ENCODE measurements at places on chromosomes 1 and 21.

DNA sequence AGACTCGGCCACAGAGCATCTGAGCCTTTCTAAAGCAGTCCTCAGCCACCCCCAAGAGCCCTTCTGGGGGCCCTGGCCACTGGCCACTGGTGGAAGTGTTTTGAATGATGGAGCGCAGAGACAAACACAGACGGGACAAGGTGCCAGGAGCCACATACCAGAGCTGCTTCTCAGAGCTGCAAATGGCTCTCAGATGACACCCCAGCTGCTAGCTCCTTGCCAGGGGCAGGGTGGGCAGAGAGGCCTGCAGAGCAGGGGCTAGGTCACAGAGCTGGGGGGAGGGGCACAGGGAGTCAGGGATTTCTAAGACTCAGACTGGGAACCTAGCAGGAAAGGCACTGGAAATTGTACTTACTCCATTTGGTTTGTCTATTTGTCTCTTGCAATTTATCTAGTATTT, 30.4 kb downstream of the KCNN3 start:
- DNase-seq: no peak

DNA sequence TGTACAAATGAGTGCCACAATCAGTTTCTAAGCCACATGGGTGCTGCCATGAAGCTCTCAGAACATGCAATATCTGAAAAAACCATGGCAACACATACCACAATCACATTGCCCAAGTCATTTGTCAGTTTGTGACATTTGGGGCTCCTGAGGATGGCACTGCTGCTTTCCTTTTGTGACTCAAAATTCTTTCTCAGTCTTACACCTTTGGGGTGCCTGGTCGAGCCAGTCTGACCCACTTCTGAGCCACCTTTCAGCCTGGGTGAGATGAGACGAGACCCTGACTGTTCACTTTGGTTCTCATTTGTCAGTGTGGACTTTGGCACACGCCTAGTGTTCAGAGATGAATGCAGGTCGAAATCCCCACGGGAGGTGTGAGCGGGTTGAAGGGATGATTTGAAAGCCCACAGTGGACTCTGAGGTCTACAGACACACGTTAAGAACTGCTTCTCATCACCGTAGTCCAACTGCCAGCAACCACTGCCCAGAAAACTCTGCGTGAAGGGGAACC, 8.0 kb downstream of the BATF3 start:
- DNase-seq: no peak

- no peak for DNase-seq
These were observed 4.8 kb upstream of the SFN start for GRCh38 chr1:26858160-26858559.

DNA sequence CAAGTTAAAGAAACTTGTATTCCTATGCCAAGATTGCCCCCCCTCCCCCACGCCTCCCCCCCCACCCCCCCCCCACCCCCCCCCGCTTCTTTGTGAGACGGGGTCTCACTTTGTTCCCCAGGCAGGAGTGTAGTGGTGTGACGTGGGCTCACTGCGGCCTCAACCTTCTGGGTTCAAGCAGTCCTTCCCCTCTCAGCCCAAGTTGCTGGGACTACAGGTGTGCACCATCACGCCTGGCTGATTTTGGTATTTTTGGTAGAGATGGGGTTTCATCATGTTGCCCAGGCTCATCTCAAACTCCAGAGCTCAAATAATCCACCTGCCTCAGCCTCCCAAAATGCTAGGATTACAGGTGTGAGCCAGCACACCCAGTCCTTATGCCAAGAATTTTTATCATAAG, 136.6 kb downstream of the POU2F1 start:
- DNase-seq: no peak

DNA sequence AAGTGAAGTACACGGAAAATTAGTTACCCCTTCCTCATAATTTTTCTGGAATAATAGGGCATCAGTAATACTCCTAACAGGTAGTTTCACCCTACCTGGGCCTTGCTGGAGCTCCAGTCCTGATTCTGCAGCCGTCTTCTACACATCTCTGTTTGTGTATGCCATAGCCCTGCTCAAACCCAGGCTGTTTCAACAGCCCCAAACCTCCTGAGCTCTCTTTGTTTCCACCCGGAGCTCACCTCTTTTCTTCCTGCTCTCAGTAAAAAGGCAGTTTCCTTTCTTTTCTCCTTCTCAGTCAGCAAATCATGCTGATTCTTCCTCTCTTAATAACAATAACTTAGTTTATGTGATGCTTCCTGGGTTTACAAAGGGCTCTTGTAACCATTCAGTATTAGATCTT, 355.1 kb upstream of the RUNX1 start:
- no peak for DNase-seq

DNA sequence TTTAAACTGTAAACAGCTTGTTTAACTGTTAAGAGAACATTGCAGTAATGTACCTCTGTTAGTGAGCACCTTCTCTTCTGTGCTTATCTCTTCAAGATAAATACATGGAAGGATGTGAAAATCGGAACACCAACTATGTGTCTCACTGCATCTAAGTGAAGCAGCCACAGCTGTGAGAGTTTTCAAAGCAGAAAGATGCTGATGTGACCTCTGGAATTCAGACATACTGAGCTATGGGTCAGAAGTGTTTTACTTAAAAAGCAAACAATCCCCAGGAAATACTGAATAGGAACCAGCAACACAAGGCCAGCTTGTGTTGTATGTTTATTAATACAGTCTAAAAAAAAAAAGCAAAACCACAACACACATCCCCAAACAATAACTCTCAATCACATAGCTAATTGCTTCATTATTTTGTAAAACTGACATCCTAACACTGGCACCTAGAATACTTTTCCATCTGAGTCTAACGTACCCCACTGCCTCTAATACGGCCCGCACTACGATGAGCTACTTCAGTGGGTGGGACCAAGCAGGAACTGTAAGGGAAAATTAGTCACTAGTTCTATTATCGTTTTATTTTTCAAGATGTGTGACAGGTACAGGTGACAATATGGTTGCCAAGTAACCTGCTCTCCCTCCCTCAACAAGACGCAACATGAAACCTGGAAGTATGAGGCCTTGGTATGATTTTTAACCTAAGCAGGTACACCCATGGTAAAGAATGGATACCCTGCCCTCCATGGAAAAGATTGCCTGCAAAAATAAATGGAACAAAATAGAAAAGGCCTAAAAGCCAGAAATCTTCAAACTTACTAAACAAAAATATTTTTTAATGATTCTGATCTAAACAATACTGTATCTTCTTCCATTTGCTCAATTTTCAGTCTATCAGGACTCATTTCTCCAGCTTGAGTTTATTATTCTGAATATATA, 13.9 kb downstream of the ERRFI1 start:
- no peak for DNase-seq

DNA sequence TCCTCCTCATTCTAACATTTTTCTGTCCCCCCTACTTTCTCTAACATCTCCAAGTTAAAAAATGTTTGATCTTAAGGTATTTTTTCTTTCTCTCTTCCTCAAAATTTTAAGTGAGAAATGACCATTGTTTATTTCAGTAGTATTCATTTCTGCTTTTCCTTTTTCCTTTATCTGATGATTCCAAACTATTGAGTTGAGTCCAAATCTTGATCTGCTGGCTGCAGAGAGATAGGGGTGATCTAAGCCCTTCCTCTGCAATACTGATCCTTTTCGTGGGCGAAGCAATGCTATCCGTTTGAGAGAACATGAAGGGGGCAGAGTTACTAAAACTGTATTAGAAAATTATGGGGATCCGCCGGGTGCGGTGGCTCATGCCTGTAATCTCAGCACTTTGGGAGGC, 516 bp upstream of the NMNAT2 start:
- DNase-seq: no peak

- no peak for DNase-seq
These were observed 147.0 kb downstream of the VAV3 start for GRCh38 chr1:107817935-107818334.

DNA sequence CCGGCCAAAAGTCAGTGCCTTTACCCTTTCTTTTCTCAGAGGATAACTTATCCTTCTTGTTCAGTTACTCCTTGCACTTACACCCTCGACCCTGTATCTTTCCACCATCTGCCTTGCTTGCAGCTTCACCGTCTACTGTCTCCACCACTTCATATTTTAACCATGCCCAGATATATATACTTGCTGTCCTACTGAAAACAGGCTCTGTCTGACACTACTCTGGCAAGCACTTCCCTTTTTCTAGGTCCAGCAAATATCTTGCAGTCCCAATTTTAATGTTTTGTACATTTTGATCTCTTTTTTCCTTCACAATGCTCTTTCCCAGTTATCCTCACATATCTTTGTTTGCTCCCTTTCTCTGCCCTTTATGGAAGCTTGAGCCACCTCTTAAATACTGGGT, 308.6 kb downstream of the TPR start:
- DNase-seq: peak; percentile 2

DNA sequence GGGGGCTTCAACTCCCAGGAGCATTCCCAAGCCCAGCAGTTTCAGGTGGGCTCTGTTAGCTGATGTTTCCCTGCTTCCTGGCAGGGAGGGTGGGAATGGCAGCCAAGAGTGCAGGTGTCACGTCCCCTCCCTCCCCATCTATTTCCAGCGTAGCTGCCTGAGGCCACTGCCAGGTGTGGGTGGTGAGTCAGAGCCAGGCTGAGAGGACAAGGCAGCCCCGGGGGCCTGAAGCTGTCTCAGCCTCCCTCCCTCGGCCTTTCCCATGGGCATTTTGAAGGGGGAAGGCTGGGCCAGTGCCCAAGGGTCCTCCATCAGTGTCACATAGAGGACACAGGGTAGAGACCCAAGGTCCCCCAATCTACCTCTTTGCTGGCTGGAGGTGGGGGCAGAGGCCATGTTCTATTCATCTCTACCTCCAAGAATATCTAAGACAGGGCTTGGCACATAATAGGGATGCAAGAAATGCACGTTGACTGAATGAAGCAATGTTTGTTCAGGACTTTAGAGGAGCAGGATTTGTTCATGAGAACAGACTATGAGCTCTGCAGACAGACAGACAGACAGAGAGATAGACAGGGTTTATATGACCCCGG, 34.4 kb upstream of the ID3 start:
- DNase-seq: no peak

DNA sequence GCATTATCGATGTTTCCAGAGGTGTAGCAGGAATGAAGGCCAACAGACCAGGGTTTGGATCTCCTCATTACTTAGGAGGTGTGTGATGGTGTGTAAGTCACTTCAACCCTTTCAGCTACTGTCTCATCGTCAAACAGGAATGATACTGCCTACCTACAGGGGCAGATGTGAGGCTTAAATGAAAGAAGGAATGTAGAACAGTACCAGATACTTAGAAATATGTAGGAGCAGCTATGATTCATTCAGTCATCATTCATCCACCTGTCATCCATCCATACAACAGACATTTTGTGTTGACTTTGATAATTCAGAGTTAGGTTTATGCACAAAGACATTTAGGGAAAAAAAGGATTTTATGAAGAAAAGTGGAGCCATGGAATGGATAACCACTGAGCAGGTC, 486.9 kb upstream of the DAB1 start:
- DNase-seq: no peak

DNA sequence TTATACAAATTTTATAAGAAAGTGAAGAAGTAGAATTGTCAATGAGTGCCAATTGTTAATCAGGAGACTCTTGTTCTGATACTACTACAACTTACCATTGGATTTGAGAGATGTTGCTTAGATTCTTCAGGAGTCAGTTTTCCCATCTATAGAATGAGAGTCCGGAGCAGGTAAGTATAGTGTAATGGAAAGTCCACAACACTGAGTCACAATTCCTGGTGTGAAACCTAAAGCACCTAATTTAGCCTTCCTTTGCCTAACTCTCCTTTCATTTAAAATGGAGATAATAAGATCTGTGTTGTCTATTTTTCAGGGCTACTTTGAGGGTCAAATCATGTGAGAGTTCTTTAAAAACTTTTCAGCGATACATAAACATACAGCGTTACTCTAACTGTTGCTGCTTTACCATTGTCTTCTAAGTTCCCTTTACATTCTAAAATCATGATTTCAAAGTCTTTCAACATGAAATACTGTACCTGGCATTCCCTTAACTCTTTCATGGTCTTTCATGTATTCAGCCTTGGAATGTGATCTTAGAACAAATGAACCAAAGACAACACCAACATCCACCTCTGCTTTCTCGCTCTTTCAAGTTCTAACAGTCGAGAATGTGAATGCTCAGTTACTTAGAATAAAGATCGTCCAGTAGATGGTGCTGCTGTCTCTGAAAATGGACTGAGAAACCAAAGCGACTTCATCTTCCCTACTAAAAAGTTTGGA, 90.9 kb downstream of the SLC30A10 start:
- DNase-seq: peak; percentile 53

GRCh38 chr1:10979483-10979920, 33.0 kb upstream of the TARDBP start:
- no peak for DNase-seq

GRCh38 chr1:8409606-8410005, 91.7 kb downstream of the SLC45A1 start:
- DNase-seq: no peak

DNA sequence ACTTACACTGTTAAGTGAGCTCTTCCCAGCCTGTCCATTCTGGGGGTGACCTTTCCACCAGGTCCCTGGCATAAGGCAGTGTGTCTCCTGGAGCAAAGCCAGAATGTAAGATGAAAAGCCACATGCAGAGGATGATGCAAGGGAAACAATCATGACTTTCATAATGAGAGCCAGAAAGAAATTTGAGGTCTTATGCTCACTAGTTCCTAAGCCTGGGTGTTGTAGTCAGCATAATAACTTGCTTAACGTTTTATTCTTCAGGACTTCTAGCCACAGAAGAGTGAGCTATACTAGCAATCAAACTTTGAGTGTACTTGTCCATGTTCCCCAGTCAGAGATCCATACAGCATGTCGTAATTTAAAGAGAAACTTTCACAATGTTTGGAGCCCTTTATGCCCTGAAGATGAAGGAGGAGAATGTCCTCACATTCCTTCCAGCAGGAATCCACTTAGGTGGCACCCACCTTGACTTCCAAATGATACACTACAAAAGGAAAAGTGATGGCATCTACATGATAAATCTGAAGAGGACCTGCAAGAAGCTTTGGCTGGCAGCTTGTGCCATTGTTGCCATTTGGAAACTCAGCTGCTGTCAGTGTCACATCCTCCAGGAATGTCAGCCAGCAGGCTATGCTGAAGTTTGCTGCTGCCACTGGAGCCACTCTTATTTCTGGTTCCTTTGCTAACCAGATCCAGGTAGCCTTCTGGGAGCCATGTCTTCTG, 60.5 kb upstream of the FOXD3 start:
- no peak for DNase-seq

DNA sequence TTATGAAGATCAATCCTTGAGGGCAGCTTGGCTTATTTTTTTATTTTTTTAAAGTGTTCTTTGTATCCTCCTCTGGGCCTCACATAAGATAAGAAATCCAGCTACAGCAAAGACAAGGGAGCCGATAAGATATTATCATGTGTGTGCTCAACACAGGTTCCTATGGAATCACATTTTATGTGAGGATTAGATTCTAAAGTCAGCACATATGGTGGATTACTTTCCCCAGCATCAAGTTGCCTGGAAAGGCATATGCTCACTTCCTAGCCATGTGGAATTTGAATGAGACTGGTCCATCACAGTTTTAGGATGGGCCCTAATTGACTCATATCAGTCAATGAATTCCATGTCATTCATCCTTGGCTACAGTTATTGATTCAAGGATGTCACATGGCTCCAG, 456.9 kb upstream of the LRRC7 start:
- DNase-seq: no peak

- DNase-seq: no peak
These were observed 1122.5 kb downstream of the NCAM2 start for GRCh38 chr21:22120616-22121266.

- peak; percentile 72 for DNase-seq
These were observed 34.7 kb upstream of the SELENON start for GRCh38 chr1:25765136-25765922.

Measured in common myeloid progenitor, CD34-positive (primary cell).